Amygdala (tissue), 56 donors: ENCODE measurements at places on chromosomes 2 and 18.

GRCh38 chr2:164976301-164976700 lies 21.0 kb upstream of the SLC38A11 start:
- DNase-seq: no peak

DNA sequence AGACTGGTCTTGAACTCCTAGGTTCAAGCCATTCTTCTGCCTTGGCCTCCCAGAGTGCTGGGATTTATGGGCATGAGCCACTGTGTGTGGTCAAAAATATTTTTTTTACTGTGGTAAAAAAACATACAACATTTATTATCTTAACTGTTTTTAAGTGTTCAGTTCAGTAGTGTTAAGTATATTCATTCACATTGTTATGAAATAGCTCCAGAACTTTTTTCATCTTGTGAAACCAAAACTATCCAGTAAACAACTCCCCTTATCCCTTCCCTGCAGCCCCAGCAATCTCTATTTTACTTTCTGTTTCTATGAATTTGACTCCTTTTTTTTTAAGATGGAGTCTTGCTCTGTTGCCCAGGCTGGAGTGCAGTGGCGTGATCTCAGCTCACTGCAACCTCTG lies 9.3 kb downstream of the RMC1 start:
- DNase-seq: no peak

GRCh38 chr2:40352703-40353099 lies 99.2 kb downstream of the SLC8A1 start:
- DNase-seq: no peak

- DNase-seq: no peak
These were observed 726.8 kb upstream of the DDX18 start for GRCh38 chr2:117087535-117088291.

- no peak for DNase-seq
These were observed 60.9 kb downstream of the ZFP36L2 start for GRCh38 chr2:43165378-43166069.

GRCh38 chr2:185201063-185201462 lies 537.5 kb upstream of the FSIP2 start:
- no peak for DNase-seq

- DNase-seq: no peak
These were observed 42.5 kb upstream of the GPR39 start for GRCh38 chr2:132374151-132374550.

- no peak for DNase-seq
These were observed 12.2 kb downstream of the ARPC2 start for GRCh38 chr2:218229239-218229638.

DNA sequence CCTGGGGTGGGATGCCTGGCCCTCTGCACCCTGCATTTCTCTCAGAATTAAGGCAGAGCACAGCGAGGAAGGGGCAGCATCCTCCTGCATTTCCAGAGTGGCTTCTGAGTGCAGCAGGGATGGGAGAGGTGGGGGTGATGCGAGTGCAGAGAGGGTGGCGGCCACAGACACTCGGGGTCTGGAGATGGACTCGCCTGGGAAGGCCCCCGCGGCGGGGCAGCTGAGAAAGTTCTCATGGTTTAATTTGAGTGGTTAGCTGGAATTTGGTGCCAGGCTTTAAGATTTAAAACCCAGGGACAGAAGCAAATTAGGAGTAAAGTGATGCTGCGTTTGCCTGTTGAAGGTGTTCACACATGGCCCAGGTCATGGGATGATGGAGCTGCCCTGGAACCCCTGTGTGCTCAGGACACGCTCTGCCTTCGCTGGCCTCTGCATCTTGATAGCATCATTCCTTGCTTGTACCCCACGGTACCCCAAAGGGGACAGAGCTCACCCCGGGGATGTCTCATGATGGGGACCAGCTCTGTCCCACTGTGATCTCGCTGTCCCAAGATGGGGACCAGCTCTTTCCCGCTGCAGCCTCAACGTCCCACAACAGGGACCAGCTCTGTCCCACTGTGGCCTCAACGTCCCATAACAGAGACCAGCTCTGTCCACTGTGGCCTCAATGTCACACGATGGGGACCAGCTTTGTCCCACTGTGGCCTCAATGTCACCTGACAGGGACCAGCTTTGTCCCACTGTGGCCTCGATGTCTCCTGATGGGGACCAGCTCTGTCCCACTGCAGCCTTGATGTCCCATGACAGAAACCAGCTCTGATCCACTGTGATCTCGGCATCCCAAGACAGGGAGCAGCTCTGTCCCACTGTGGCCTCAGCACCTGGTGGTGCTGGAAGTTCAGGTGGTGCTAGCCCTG lies 27.5 kb downstream of the TMEM18 start:
- DNase-seq: no peak

DNA sequence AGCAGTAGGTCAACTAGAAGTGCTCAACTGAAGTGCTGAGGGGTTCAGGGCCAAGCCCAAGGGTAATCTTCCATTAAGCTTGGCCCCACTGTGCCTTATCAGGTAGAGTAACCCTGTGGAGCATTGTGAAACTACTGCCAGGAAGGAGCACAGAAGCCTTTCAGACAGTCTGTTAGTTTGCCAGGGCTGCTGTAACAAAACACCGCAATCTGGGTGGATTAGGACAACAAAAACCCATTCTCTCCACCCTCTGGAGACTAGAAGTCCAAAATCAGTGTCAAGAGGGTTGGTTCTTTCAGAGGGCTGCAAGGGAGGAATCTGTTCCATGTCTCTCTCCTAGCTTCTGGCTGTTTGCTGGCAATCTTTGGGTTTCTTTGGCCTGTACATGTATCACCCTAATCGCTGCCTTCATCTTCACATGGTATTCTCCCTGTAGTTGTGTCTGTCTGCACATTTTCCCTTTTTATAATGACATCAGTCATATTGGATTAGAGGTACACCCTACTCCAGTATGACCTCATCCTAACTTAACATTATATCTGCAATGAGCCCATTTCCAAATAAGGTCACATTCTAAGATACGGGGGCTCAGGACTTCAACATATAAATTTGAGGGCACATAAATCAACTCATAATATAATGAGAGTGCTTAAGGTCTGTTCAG lies 21.2 kb downstream of the VIT start:
- DNase-seq: no peak

- DNase-seq: no peak
These were observed 250.8 kb downstream of the RDH14 start for GRCh38 chr2:18309627-18310026.

DNA sequence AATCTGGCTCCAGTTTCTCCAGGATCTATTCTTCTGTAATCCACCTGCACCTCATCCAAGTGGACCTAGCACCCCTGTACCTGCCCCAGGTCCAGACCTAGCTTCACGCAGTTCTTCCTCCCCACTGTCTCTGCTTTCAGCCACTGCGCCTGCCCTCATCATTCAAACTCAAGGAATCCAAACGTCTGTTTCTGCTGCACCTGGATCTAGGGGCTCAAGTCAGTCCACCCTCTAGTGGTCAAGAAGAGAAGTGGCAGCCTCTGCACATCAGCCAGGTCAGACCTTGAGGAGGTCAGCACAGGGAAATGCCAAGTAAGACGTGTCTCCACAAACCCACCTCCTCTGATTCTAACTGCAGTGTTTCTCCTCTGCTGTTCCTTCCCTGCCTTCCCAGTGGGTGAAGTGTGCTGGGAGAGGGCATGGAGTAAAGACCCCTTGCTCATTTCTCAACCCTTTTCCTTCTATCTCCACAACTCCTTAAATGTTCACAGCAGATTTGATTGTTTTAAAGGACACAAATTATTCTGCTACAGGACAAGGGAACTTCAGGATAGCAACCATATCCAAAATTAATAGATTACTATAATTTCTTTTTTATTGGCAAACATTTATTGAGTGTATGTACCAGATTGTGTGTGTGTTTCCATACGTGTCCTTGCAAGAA lies 8.6 kb upstream of the RNF152 start:
- no peak for DNase-seq

DNA sequence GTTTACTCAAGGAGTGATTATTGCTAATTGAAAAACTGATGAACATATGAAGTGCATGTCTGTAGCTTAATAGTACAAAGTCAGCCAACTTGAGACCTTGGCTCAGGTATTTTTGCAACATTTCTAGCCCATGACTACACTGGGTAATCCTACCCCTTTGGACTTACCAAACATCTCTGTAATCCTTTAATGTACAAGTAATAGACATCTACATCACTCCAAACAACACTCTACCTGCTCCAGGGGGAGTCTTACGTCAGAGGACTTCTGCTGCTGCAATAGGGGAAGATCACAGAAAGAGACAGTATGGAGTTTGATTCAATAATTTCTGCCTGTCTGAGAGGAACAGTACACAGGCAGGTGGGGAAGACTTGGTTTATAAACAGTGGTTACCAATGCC lies 54.0 kb downstream of the IWS1 start:
- no peak for DNase-seq

GRCh38 chr2:152132306-152132705 lies 33.5 kb upstream of the CACNB4 start:
- no peak for DNase-seq

- no peak for DNase-seq
These were observed 460 bp upstream of the LRRFIP1 start for GRCh38 chr2:237626813-237627440.

- DNase-seq: no peak
These were observed 14.6 kb upstream of the SLC9A2 start for GRCh38 chr2:102604769-102605168.

DNA sequence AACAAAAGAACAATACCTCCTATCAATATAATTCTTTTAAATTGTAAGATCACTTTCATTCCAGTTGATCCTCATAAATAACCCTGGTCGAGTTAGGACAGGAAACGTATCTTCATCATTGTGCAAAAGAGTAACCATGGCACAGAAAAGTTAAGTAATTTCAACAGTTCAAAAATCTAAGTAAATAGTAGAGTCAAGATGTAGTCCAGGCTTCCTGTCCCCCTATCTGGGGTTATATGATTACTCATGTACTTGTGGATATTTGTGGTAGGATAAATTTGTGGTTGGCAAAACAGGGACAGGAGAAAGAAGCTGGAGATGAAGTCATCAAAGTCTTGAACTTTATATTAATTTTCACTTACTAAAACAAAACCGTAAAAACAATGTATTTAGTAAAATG lies 772.6 kb downstream of the TSN start:
- no peak for DNase-seq

DNA sequence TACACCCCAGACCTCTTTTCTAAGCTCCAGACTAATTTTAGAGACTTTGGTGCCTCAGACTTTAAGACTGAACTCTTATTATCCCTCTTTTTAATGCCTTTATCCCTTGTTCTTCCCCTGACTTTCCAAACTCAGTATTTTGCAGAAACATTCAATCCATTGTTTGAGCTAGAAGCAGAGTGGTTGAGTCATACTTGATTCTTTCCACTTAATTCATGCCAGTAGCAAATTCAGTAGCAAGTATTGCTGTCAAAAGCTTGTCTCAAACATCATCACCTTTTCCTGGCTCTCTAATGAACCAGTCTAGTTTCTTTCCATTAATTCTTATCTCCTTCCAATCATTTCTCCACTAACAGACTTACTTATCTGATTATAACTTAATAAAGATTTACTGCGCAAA lies 699.7 kb upstream of the ZNF804A start:
- DNase-seq: no peak

DNA sequence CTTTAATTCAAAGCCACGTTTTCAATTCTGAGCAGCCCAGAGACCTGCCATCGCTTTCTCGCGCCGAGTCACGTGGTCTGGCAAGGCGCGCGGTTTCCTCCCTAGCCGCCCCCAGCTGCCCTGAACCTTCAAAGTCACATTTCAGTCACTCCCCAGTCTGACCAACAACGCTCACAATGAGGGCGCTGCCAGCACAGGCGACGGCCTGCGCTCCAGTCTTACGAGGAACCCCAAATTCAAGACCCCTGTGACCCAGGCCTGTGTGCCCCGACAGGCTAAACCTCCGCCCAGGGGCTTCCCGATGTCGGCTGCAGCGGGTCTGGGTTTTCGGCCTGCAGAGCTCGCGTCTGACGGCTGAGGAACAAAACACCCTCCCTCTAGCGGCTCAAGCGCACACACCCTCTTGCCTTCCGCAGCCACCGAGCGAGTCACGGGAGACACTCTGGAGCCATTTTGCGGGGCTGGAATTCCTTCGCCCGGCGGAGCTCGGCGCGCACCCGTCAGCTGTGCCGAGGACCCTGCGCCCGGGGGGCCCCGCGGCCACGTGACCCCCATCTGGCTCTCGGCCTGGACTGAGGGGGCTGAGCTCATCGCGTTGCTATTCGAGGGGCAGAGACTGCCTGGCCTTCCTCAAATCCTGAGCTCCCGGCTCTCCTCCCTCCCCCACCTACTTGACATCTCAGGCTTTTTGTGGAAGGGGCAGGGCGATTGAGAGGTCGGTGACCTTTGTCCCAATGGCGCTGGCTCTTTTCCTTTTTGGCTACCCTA lies 69.9 kb upstream of the ITGB6 start:
- peak; percentile 57 for DNase-seq
